ENCODE measurements at places on chromosomes 3 and 15.

- no peak for DNase-seq
Observed at GRCh38 chr15:23860290-23861245, 173.5 kb upstream of the NDN start.

DNA sequence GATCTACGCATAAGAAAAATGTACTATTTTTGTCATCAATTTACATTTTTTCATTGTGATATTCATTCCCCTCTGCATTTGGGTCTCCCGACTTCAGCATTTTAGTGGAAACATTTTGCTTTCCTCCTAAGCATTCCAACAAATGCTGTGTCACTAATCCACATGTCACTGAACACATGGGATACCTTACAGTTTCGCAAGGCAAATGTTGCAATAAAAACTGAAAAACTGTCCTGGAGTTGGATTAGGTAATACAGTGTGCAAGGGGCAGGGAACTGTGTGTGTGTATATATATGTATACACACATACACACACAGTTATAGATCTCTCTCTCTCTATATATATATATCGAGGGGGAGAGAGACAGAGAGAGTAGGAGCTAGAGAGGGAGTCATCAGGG is 632.2 kb downstream of the MAGI1 start:
- no peak for DNase-seq

- DNase-seq: no peak
Observed at GRCh38 chr15:47872869-47873432, 155.6 kb downstream of the SEMA6D start.

DNA sequence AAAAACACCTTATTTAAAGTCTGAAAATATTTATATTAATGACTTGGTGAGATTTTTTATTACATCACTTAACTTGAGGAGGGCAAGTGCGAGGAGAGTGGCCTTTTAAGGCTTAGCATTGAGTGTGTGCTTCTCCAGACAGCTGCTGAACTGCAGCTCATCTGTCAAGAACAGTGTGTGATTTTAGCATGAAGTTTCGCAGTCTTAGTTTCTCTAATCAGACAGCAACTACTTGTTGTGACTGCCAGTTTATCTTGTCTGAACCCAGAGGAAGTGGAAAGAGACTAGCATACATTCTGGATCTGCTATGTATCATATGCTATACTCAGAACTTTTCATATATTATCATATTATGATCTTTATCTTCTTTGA is 291.7 kb upstream of the ROPN1 start:
- no peak for DNase-seq

- DNase-seq: no peak
Observed at GRCh38 chr3:9780458-9780812, 10.7 kb upstream of the CAMK1 start.
